ENCODE measurements at places on chromosomes 6 and 20.

GRCh38 chr6:106086814-106087175, 659 bp downstream of the PRDM1 start:
- DNase-seq, result no peak

- DNase-seq, result no peak
Observed at GRCh38 chr6:81744131-81744530, 8.3 kb downstream of the TENT5A start.

DNA sequence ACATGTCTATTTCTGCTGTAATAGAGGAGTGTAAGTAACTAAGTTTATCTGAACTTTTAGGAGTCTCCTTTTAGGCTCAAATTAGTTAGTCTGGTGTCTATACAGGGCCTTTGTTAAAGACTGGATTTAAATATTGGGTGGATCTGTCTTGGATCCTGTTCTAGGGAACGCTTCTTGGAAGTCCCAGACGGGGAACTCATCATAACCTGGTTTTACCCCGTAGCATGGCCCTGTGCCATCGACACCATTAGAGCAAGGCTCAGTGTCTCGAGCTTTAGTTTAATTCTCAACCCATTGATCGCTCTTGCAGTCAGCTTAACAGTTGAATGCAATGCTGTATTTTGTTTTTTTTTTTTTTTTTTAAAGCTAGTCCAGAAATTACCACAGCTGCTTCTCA, 89.9 kb downstream of the CARMIL1 start:
- DNase-seq, result peak; percentile 68

- DNase-seq, result peak; percentile 61
Observed at GRCh38 chr20:8267009-8267408, 134.9 kb downstream of the PLCB1 start.

DNA sequence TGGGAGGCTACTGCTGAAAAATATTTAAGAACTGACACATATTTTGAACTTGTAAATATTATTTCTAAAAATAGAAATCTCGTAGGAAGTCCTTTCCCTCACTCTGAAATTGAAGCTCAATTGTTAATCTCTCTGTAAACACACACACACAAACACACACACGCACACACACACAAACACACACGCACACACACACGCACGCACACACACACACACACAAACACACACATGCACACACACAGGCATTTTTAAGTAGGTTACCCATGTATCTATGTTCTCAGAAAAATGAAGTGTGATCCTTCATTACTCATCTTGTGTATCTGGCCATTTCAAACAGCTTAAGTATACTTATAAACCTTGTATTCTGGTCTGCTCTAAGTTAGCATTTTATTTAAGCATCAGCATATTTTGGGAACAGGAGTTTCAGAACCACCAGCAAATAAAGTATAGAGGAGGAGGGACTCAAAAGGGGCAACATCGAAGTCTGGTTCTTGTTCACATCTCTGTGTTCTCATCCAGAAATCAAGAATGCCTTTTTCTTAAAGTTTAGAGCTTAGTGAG, 11.6 kb downstream of the CCN6 start:
- no peak for DNase-seq

- DNase-seq, result peak; percentile 58
Observed at GRCh38 chr6:72580281-72580940, 41.5 kb upstream of the KCNQ5 start.

GRCh38 chr6:39956936-39957335, 22.7 kb upstream of the MOCS1 start:
- DNase-seq, result no peak

GRCh38 chr6:156731396-156731795, 45.8 kb upstream of the ARID1B start:
- DNase-seq, result peak; percentile 10

Measured in NCI-H2081 (cell line).